ENCODE measurements at places on chromosomes 7 and 10. TPM values are rescaled to one million over a fixed set of nuclear protein-coding genes. Genes with fewer than 3 reads are reported as not detected.

PNLIP gene
- polyA plus RNA-seq: not detected

DNA sequence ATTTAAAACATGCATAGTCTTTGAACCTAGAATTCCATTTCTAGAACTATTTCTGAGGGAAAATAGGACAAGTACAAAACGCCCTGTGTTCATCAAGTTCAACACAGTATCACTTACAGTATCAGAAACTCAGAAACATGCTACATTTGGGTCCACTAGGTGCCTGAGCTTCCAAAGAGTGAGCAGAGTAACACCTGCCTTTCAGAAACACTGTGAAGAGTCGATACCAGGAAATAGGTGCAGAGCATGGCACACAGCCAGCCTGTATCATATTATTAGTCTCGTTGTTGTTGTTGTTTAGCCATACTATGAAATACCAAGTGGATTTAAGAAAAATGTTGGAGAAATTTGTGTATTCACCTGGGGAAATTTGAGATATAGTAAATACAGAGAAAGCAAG is 392.1 kb upstream of the MGMT start:
- no peak for DNase-seq

- no peak for DNase-seq
Measured at GRCh38 chr10:102460836-102461186, 9.5 kb upstream of the C10orf95 start.

DNA sequence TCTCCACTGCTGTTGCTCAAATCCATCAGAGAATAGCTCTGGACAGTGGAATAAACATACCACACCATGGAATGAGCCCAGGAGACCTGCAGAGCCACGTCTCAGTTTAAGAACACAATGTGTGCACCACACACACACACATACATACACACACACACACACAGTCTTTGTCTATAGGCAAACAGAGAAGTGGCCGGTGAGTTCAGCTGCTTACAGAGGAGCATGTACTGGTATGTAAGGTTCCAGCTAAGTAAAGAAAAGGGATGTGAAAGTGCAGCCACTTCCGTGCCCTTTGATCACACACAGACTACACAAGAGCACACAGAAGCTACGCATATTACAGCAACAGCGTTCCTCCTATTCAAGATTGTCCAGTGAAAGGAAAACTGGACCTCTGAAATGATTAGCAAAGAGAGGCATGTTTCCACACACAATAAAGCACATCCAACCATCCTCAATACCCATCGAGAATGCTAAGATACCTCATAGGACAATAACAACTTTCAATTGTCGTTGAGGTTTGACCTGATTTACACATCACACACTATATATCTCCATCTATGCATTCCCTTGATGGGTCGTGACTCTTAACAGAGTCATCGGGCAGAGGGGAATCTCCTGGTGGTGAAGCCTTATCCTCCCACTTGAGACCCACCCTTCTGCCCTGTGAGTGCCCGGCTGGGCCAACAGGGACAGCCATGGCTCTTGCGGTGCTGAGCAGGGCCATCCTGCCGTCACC is 23.6 kb downstream of the SLC35B4 start:
- no peak for DNase-seq

DNA sequence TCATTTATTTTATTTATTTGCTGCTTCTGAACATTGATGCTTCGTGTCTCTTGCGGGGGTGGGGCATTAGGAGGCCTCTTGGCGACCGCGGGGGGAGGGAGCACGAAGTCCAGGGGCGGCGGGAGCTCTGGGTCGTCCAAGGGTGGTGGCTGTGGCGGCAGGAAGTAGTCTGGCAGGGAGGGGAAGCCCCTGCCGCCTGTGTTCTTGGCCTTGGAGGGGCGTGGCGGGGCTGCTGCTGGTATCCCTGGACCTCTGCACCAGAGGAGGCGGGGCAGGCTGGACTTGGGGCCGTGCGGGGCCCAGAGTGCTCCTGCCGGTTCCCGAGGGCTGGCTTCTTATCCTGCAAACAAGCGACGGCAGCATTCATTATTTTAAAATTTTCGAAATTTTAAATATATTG is 70.5 kb upstream of the ABI1 start:
- DNase-seq: no peak

DNA sequence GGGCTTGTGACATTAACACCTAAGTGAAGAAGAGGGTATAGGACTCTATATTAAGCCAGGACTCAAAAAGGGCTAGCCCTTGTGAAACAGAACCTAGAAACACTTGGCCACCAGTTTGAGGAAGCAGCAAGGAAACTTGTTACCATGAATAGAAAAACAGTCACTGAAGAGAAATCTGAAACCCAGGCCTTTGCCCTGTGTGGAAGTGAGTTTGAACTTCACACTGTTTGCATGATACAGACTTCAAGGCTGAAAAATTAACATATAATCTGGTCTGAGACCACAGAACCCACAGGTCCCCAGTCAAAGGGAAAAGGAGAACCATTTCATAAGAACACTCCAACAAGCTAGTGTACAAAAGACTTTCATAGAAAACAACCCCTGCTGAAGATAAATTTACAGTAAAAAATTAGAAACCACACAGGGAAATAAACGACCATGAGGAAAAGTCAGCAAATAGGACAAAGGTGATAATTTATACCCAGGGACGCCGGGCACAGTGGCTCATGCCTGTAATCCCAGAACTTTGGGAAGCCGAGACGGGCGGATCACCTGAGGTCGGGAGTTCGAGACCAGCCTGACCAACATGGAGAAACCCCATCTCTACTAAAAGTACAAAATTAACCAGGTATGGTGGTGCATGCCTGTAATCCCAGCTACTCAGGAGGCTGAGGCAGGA is 76.1 kb downstream of the SKIDA1 start:
- DNase-seq: no peak

GRCh38 chr7:77985232-77985973 is 186.8 kb downstream of the PHTF2 start:
- DNase-seq: no peak

DNA sequence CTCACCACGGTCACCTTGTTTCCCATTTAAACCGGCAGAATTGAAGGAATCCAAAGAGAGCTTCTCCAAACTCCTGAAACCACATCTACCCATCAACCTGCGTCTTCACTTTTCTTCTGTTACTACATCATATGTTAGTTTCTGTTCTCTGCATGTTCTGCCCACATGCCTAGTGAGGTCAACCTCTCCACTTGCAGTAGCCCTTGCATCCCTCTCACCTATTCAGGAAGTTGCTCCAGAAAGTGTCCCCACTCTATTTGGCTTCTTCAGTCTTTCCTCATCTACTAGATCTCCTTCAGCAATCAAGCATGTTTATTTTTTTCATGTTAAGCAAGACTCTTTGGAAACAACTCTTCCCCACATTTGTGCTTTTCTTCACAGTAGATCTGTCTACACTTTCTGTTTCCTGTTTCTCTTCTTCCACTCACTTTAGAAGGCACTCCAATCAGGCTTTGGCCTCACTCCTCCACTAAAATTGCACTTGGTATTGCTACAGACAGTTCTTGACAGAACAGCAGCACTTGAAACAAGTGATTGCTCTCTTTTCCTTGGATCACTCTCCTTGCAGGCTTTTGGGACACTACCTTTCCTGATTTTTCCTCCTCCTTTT is 7.5 kb downstream of the SAMD9L start:
- DNase-seq: no peak

DNA sequence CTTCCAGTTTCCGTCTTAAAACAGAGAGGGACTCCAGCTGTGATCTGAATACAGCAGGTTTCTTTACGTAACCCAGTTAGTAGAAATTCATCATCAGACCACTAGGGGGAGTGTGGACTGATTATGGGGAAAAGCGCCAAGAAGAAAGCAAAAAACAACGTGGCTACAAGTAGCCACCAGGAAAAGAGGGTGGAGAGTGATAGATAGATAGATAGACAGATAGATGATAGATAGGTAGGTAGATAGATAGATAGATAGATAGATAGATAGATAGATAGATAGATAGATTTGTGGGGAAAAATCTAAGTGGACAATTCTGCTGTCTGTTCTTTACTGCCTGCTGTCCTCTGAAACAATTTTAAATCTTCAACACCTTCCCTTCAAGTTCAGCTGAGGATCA is 12.7 kb upstream of the AKR1B10 start:
- no peak for DNase-seq

GRCh38 chr7:44043902-44044301 is 600 bp upstream of the DBNL start:
- DNase-seq: no peak
